ENCODE measurements at places on chromosomes 7 and 10.

- DNase-seq, result no peak
Observed at GRCh38 chr10:114682532-114682931, 24.5 kb upstream of the ABLIM1 start.

GRCh38 chr10:125030567-125031197 lies 88.8 kb downstream of the ZRANB1 start:
- DNase-seq, result no peak

- no peak for DNase-seq
Observed at GRCh38 chr7:3882782-3883181, 581.7 kb downstream of the SDK1 start.

DNA sequence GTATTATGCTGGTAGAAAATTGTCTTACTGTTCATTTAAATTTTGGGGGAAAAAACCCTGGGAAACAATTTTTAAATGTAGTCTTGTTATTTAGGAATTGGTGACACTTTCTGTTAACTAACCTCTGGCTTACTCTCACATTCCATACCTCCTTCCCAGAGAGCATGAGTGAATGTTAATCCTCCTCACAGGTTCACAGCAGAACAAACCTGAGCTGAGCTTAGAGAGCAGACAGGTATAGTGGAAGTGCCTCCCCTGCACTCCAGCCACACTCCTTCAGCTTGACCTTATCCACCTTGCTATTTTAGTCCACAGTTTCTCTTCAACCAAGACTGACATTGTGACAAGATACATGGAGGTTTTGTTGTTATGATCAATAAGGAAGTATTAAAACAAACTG lies 235.9 kb downstream of the FOXP2 start:
- no peak for DNase-seq

DNA sequence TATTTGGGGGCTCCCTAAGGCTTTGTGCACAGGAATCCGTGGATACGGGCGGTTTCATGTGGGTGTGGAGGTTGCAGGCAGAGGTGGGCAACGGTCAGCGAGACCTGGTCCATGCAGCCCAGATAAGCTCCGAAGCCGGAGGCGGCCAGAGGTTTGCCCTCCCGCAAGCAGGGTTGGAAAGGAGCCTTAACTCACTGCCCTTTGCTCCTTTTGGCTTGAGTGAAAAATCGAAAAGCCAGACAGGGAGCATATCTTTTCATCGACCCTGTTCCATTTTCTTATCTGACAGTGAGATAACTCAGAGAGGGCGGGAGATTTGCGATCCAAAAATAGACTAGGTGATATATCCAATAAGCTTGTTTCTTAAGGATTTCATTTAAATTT lies 1.5 kb downstream of the GRM3 start:
- DNase-seq, result no peak

- peak; percentile 57 for DNase-seq
Observed at GRCh38 chr10:63520500-63521415, at the start of gene REEP3. Gene REEP3, plus strand, starts transcription at chr10:63521401. Its CDS starts 145 bp downstream, at chr10:63521546.

DNA sequence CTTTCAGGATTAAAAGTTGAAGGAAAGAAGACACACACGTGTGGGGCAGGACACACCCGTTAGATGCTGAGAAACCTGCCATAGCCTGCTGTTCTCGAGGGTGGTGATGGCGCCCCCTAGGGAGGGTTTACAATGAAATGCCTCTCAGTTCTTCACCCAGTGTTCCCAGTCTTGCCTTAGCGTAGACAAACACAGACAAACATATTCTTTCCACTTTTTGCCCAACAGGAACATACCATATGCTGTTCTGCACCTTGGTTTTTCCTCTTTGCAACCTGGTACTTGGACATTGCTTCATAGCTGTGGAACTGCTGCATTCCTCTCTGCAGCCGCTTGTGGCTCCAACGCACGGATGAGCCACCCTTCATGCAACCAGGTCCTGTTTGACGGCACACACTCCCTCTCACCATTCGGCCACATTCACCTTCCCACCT lies 23.3 kb upstream of the HSPA12A start:
- DNase-seq, result no peak

DNA sequence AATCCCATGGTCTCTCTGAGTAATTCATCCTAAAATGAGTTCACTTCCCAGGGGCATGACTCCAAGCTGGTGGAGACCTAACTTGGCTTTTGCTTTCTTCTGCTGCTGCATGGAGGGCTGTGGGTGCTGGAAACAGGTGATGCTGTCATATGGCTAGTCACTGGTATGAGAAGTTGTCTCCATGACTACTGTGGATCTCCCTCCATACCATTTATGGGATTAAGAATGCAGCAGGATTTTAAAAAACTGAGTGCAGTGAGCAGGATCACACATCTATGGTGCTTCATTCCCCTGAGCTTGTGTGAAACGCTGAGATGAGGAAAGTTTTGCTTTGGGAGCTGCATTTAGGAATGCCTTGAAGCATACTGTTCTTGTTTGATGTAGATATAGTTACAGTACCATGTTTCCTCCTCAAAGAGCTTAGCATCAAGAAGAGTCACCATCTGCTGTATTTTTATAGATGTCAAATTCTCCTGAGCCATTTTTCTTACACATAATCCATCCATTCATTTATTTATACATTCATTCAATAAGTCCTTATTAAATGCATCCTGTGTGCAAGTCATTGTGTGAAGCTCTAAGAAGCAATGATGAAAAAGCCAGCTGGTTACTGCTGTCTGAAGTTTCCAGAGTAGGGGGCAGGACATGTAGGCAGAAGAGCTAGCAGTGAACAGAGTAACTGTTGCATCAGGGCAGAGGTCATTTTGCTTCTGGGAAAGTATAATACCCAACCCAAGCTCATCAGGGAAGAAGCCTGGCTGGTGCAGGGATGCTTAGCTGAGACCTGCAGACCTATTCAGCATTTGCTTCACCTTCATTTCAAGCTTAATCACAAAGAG lies 534.8 kb downstream of the AUTS2 start:
- no peak for DNase-seq

DNA sequence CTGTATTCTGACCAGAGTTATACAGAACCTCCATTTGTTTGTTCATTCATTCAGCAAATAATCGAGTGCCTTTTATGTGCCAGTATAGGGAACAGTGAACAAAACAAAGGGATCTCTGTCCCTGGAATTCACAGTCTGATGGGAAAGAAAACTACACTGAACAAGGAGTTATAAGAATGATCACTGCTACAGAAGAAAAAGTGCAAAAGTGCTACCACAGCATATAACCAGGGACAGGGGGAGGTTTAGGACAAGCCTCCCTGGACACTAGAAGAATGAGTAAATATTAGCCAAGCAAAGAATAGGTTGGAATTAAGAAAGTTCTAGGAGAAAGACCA lies 4.2 kb downstream of the CLDN12 start:
- DNase-seq, result no peak

DNA sequence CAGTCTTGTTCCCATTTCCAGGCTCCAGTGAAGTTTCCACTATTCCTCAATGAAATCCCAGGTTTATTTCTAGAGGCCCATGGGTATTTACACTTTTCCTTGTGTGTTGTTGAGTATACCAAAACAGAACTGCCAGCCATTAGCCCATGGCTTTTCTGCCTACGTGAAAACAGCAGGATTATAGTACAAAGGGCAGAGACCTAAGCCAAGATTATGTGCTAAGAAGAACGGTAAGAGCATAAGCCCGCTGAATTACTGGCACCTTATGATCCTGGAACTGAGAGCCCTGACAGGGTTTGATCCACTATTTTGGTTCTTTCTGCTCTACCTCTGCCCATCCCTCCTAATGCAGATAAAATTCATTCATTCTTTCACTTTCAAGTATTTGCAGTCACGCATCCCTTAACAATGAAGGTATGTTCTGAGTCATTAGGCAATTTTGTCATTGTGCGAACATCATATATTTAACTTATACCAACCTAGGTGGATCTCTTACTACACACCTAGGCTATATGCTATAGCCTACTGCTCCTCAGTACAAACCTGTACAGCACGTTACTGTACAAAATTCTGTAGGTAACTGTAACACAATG lies 16.0 kb downstream of the SEMA3C start:
- no peak for DNase-seq

DNA sequence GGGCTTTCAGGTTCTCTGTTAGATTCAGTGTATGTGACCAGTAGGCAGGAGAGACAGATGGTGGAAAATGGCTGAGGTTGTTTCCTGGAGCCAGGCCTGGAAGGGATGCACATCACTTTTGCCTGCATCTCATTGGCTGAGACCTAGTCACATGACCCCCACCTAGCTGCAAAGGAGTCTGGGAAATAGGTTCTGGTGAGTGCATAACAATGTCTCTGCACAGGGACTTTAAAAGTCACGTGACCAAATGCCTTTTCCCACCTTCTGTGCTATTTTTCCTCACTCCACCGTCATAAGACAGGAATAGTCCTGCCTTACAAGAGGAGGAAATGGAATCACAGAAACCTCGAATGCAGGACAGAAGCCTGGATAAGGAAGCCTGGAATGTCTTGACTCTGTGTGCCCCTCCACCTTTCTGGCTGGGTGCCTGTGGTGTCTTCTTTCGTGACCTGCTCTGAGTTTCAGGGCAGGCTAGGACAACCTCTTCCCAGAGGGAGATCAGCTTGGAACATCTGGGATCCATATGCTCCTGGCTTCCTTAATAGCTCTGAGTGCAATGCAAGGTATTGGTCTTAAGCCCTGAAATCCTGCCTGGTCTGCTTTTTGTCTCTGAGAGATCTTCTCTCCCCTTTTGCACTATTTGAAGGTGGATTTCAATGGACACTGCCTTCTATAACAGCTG lies 139.9 kb upstream of the ZNF438 start:
- DNase-seq, result no peak

DNA sequence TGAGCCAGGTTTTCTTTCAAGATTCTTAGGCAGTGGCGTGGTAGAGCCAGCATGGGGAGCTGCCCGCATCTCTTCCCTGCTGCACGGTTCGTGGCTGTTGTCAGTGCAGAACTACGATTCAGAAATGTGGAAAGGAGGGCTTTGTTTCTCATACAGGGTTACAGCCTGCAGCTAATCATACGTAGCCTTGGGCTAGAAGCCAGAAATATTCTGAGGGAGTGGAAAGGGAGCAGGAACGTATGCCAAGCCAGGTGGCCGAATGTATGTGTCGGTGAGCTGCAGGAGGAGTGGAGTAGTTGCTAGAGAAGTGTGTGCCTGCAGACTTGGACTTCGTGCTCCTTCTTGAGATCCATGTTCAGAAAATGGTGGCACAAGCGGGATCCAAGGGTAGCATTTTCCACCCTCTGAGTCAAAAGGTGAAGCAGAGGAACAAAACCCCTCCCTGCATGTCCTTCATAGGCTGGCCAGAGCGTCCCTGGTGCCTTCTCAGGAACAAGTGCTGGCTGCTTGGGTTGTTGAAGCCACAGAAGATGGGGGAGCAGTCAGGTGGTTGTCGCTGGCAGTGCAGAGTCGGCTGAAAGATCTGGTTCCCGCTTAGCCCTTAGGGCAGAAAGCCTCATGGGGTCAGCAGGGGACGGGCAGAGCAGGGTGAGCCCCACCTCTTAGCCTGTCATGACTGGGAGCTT lies 40.9 kb downstream of the LANCL2 start:
- DNase-seq, result no peak

DNA sequence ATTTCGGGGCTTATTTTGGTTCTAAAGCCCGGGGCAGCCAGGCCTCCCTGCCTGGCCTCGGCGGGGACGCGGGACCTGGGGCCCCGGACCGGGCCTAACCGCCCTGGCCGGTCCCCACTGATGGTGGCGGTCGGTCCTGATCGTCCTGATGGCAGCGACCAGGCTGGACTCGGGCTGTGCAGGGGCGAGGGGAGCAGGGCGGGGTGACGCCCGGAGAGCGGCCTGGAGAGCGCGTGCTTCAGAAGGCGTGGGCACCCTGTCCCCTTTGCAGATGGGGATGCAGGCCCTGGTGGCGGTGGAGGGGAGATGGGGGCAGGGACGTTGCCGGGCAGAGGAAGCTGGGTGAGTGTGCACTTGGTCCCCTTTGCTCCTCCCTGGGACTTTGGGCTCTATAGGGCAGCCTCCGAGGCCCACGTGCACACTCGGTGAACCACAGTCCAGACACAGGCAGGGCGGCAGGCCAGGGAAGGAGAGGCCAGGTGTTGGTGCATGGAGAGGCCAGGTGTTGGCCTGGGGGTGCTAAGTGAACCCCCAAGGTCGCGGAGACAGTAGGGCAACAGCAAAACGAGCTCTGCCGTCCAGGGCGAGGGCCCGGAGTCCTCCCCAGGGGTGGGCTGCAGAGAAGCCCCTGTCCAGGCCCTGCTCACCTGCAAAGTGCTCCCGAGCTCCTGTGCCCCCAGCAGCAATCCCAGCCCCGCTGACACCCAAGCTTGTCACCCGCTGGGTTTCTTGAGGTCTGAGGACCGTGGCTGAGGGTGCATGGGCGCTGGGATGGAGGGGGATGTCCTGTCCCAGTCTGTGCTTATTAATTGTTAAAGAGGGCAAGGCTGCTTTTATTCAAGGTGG lies 42.4 kb upstream of the FAM20C start:
- DNase-seq, result peak; percentile 12

GRCh38 chr10:127919418-127920271 lies 12.7 kb downstream of the PTPRE start:
- no peak for DNase-seq

- DNase-seq, result no peak
Observed at GRCh38 chr10:132920101-132920925, 22.1 kb downstream of the CFAP46 start.

DNA sequence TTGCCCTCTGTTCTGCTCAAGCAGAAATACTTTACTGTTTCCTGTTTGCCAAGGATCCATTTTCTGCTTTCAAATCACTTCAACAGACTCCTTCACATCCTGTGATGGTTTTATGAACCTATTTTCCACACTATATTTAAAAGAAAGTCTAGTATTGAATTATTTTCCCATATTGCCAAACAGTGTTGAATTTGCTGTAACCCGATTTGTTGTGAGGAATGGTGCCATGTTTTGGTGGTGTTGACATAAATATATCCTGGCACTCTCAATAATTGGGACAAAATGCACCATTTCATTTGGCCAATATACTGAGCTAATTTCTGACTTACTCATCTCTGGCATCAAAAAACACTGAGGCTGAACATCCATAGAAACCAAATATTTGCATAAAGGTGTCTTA lies 615.4 kb upstream of the SEMA3D start:
- no peak for DNase-seq

GRCh38 chr10:6583447-6583846 lies 3.4 kb upstream of the PRKCQ start:
- no peak for DNase-seq

DNA sequence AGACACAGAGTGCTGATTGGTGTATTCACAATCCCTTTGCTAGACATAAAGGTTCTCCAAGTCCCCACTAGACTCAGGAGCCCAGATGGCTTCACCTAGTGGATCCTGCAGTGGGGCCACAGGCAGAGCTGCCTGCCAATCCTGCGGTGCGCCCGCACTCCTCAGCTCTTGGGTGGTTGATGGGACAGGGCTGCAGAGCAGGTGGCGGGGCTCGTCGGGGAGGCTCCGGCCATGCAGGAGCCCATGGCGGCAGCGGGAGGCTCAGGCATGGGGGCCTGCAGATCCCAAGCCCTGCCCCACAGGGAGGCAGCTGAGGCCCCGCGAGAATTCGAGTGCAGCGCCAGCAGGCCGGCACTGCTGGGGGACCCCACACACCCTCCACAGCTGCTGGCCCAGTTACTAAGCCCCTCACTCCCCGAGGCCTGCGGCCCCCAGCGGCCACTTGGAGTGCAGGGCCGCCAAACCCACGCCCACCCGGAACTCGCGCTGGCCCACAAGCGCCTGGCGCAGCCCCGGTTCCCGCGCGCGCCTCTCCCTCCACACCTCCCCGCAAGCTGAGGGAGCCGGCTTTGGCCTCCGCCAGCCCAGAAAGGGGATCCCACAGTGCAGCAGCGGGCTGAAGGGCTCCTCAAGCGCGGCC lies 7.7 kb upstream of the BET1 start:
- no peak for DNase-seq

- DNase-seq, result no peak
Observed at GRCh38 chr7:118731854-118732253, 507.4 kb downstream of the ANKRD7 start.

All from neural crest cell (in vitro differentiated cells).